ENCODE measurements at places on chromosomes 1 and 21.

DNA sequence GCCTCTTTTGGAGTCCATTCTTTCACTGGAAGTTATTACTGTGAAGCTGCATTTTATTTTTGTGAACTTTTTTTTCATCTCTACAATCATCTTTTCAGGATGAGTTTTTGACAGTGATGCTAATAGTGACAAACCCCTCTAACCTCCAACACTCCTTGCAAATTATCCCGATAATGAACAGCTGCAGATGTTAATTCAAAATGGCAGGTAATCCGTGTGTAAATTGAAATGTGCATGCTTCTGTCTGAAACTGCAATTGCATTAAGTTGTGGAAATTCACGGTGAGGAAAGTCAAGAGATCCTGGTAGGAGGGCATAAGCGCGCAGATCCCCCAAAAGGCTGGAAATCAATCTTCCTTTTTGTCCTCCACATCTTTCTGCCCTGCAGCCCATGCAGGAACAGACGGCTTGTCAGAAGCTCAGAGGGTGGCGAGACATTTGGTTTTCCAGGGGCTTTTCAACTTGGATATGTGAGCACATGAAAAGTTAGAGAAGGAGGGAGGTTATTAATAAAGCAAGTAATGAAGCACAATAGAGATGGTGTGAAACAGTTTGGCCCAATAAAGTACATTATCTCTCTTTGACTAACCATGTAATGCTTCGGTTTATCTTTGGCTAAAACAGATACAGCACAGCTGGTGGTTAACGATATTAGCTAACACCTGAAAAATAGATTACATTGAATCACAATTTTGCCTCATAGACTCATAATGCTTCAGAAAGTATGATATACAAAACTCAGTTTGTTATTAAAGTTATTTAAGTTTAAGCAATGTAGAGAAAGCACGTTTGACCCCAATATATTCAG, 143.5 kb upstream of the COA6 start:
- no peak for DNase-seq

- peak; percentile 25 for DNase-seq
These were observed 52.5 kb downstream of the NMNAT2 start for GRCh38 chr1:183365676-183366075.

- DNase-seq: no peak
These were observed 10.4 kb downstream of the SDCCAG8 start for GRCh38 chr1:243266231-243266630.

DNA sequence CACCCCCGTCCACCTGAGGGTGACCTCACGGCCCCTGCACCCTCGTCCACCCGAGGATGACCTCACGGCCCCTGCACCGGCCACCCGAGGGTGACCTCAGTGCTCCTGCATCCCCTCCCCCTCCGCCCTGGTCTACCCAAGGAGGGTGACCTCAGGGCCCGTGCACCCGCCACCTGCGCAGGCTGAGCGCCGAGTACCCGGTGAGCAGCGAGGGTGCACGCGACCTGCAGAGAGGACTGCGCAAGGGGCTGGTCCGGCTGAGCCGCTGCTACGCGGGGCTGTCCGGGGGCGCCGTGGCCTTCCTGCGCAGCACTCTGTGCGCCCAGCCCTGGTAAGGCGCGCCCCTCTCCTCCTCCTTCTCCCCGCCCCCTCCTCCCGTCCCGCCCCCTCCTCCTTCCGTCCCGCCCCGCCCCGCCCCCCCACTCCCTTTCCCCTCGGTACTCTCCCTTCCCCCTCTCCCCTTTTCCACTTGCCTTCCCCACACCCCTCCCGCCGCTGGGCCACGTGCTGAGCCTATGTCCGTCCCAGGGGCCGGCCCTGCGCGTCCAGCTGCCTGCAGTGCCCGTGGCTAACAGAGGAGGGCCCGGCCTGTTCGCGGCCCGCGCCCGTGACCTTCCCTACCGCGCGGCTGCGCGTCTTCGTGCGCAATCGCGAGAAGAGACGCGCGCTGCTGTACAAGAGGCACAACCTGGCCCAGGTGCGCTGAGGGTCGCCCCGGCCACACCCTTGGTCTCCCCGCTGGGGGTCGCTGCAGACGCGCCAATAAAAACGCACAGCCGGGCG, 28.4 kb downstream of the TRIM11 start:
- peak; percentile 69 for DNase-seq

GRCh38 chr1:168019407-168019806, 82.5 kb upstream of the MPC2 start:
- no peak for DNase-seq

- DNase-seq: no peak
These were observed 15.3 kb downstream of the MAN1C1 start for GRCh38 chr1:25631750-25632485.

Measured in epithelial cell of esophagus (primary cell).